Posterior vena cava (tissue), 2 donors: ENCODE measurements at places on chromosomes 7 and 10. TPM values are rescaled to one million over a fixed set of nuclear protein-coding genes. Genes with fewer than 3 reads are reported as not detected.

The MRLN gene
- total RNA-seq, result 0.38 TPM

The SMKR1 gene
- not detected for total RNA-seq

The TYW1 gene
- total RNA-seq, result 9.4 TPM

The WASHC2C gene
- 34.5 TPM for total RNA-seq

The FAM25C gene
- not detected for total RNA-seq

The TWIST1 gene
- total RNA-seq, result 2.0 TPM

The NPC1L1 gene
- 0.23 TPM for total RNA-seq

The MYO1G gene
- 4.9 TPM for total RNA-seq

The ALOX5 gene
- total RNA-seq, result 20.1 TPM

The SAMD9 gene
- total RNA-seq, result 10.3 TPM
